T1000 (cell line): ENCODE measurements at places on chromosomes 16 and 17.

- DNase-seq = no peak
Observed at GRCh38 chr16:89216315-89217137, 977 bp upstream of the ZNF778 start.

- DNase-seq = no peak
Observed at GRCh38 chr17:35889818-35890773, 9.9 kb upstream of the CCL5 start.

DNA sequence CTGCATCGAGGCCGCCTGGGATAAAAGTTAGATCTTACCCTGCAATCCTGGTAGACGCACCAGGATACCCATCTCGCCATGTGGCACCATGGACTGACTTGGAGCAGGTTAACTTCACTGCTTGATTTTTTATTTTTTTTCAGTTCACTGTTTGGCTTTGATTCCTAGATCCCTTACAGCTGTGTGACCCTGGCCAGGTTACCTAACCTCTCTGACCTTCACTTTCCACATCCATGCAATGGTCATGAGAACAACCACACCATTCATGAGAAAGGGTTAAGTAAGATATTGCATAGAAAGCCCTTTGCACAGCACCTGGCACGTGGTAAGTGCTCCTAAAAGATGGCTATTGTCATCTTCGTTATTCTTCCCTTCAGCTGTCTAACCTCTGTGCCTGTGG, 230.5 kb downstream of the SOX9 start:
- DNase-seq = no peak

- no peak for DNase-seq
Observed at GRCh38 chr17:43611230-43611969, 50.3 kb downstream of the MEOX1 start.

DNA sequence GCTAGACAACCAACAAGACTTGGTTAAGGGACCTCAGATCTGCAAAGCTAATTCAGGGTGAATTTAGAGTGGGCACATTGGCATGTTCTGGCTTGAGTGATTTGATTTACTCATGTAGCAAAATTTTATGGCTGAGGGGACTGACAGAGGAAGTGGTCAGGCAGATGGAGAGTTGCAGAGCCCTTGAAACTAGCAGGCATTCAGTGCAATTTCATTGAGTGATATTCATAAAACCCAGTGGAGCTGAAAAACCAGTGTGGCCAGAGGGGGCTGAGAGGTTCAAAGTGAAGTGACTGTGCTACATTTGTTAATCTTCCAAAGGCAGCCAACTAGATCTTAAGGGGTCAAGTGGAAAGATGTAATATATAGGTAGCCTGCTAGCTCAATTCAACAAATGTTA, 2.2 kb upstream of the TMEM94 start:
- DNase-seq = no peak
